ENCODE measurements at places on chromosomes 3 and 15.
A peak's percentile ranks its signal among the peaks of the same experiment; 100 is the strongest.

- no peak for DNase-seq
These were observed 21.3 kb upstream of the CAV3 start for GRCh38 chr3:8712045-8712907.

GRCh38 chr15:74608786-74609185 lies 6.8 kb upstream of the CLK3 start:
- DNase-seq = no peak

DNA sequence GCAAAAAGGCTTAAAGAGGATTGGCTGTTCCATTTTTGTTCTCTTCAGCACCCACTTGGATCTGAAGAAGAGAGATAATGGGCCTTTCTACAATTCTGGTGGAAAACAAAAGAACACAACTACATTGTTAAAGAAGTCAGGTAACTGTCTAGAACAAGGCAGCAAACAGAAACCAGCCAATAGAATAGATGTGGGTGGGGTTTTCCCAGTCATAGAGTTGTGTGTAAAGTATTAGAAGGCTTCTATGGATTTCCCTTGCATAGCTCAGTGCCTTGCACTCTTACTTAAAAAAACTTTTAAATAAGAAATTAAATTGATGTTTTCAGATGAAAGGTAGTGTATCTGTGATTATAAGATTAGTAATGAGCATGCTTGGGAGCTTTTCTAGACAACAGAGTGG lies 462.7 kb upstream of the ATP11B start:
- no peak for DNase-seq

DNA sequence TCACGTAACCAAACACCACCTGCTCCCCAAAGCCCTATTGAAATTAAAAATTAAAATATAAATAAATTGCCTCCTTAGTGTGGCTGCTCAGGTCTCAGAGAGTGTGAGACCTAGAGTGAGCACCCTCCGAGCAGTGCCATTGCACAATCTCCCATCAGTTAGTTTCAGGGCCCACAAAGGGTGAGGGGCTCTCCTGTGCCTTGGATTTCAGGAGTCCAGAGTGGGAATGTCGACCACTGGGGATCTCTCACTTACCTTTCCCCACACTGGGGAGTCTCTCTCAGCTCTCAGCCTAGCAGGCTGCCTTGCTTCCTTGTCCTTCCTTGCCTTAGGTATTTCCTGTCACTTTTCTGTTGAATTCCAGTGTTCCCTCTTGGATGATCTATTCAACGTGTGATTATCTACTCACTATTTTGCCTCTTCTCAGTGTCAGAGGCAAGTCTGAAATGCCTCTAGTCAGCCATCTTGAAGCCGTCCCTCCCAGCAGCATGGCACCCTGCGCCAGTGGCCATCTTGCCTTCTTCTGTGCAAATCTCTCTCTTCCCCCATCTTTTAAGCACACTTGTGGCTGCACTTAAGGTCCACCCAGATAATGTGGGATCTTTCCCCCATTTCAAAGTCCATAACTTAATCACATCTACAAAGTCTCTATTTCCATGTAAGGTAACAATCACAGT lies 119.3 kb downstream of the LRRK1 start:
- no peak for DNase-seq

DNA sequence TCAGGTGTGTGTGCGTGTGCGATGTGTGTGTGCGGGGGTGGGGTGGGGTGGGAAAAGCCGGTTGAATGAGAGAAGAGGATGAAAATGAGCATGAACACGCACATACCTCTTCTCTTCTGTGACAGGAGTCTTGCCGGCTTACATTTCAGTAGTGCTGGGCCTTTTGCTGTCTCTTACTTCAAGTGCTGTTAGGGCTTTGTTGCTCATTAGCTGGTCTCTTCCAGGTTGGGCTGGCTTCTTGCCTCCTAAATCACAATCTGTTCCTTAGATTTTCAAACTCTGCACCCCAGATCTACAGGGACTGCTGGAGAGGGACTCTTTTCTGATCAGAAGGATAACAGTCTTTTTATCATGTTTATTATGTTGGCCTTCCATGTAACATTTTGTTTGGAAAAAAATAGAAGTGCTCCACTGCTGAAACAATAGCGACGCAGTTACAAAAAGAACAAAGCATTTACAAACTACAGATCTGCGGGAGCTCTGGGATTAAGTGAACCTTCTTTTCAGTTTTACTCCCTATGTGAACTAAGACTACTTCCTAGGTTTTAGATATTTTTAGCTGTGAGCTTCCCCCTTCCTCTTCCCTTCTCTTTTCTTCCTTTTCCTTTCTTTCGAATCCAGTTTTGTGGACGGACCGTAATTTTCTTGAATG lies 48.5 kb downstream of the USP13 start:
- DNase-seq = no peak

DNA sequence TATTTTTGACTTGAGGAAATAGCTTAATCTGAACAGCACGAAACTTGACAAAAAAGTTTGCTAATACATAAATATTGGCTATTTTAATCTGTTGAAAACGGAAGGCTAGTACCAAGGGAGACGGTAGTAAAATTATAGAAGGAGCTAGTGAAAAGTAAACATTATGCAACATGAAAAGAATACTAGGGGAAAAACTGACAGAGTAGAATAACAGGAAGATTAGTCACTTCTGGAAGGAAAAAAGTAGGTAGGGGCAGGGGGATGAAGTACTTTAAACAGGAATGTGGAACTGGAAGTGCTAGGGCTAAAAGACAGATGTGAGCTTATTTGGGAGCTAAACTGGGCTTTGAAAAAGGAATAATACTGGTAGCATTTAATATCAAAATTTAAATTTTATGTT lies 60.1 kb downstream of the MBNL1 start:
- peak; percentile 42 for DNase-seq

DNA sequence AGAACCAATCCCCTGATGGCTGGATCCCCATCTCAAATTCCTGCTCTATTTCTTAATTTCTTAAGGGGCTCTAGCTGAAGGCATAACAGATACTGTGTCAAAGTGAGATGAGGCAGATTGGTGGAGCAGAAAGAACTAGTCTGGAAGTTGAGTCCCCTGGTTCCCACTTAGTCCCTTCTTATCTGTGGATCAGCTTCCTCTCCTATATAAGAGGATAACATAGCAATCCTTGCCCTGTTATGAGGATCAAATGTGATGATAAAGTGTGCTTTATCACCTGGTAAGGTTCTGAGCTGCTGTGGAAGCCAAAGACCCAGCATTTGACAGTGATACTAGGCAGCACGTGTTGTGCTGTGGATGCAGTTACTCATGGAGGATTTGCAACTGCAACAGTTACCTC lies 8.1 kb upstream of the SIN3A start:
- DNase-seq = no peak

- DNase-seq = no peak
These were observed 3.0 kb downstream of the PLA1A start for GRCh38 chr3:119600732-119601131.
